Right lobe of liver (tissue), 6 donors: ENCODE measurements at places on chromosomes 4 and X. TPM values are rescaled to one million over a fixed set of nuclear protein-coding genes. Genes with fewer than 3 reads are reported as not detected.

The ATP2B3 gene
- total RNA-seq: not detected

The ALAS2 gene
- not detected for total RNA-seq

The TEC gene
- total RNA-seq: 1.5 TPM

The CD38 gene
- 0.87 TPM for total RNA-seq

The ELK1 gene
- 17.4 TPM for total RNA-seq

The ZCCHC12 gene
- total RNA-seq: not detected

The ATP10D gene
- 5.3 TPM for total RNA-seq

The USP46 gene
- 5.7 TPM for total RNA-seq
